ENCODE measurements at places on chromosomes 5 and 9.
A peak's percentile ranks its signal among the peaks of the same experiment; 100 is the strongest.

DNA sequence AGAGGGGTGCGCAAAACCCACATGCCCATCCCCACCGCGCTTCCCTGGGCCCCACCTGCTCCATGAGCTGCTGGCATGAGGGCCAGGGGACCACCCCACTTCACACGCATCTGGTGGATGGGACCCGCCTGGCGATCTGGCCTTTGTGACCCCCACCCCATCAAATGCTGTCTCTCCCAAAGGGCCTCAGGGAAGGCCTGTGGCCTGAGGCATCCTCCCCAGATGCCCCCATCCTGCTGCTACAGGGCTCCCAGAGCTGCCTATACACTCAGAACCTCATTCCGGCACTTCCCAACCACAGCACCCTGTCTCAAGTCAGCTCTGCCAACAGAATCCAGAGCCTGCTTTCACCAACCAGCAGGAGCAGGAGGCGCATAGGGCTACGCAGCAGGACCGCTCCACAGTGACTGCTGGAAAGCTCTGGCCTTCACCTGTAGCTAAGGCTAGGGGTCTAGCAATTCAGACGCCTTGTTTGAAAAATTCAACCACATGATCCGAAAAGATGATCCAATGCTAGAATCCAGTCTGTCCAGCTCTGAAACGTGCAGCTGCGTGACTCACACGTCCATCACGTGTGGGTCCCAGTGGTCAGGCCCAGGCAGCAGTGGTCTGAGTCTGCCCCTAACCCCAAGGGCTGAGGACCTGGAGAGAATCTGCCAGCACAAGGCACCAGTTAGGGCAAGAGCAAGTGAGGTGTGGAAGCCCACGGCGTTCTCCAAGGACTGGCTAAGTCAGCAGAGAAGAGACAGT is 1.4 kb upstream of the SNAPC4 start:
- no peak for DNase-seq

DNA sequence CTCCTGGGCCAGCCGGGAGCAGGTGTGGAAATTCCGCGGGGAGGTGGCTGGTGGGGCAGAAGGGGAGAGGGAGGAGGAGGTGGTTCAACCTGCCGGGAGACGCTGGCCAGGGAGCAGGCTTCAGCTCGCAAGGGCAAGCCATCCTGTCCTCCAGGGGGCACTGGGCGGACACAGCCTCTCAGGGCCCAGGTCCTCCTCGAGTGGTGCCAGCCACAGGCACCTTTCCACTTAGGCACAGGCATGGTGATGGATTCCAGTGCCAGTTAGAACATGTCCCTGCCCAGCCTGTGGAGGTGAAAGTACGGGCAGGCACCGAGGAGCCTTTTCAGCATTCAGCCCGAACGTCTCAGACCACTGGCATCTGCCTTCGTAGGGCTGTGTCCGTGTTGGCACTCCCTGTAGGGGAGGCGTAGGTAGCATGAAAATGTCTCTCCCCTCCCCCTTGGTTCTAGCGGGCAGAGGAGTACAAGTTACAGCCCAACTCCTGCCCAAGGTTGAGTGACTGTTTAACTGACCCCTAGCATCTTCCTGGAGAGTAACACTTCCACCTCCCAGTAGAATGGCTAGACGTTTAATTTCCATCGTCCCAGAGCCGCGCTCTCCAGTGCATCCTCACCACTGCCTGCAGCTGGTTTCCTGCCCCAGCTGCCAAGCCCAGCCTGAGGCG is 48.9 kb downstream of the DAB2IP start:
- DNase-seq: peak; percentile 71

GRCh38 chr9:37583522-37584121 is 7.4 kb upstream of the FBXO10 start:
- no peak for DNase-seq

DNA sequence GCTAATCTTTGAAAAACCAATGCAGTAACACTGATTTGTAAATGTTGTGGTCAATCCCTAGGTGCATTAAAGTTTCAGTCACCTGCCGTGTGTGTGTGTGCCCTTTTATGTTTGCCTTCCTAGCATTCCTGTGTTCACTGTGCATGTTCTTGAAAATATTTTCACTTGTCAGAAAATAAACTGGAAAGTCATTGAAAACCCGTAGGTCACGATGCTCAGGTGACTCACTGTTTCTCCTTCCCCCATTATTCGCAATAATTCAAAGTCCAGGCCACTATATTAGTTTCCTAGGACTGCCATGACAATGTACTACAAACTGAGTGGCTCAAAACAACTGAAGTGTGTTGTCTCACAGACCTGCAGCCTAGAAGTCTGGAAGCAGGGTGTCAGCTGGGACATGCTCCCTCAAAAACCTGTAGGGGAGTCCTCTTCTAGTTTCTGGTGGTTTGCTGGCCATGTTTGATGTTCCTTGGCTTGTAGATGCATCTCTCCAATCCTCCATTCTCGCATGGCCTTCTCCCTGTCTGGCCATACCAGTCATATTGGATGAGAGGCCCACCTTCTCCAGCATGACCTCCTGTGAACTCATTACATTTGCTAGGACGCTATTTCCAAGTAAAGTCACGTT is 29.3 kb downstream of the MARVELD2 start:
- no peak for DNase-seq

DNA sequence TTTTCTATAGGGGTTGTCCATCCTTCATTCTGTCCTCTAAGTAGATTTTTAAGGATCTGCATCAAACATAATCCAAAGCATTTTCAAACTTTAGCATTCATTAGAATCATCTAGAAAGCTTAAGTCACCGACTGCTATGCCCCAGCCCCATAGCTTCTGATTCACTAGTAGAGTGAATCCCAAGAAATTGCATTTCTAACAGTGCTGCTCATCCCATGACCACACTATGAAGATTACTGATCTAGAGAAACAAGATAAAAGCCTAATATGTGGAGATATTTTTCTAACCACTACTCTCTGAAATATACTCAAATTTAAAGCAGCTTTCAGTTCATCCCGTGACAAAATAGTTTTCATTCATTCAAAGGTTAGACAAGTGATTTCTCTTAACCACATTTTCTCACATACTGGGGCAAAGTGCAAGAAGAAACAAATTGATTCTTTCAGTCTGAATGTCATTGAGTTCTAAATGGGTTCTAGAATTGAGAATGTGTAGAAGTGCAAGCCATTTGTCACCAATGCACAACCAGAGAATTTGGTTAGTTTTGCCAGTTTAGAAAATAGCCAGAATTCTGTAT is 286.9 kb upstream of the CD180 start:
- no peak for DNase-seq

GRCh38 chr9:37953775-37954437 is 50.0 kb upstream of the SLC25A51 start:
- no peak for DNase-seq

DNA sequence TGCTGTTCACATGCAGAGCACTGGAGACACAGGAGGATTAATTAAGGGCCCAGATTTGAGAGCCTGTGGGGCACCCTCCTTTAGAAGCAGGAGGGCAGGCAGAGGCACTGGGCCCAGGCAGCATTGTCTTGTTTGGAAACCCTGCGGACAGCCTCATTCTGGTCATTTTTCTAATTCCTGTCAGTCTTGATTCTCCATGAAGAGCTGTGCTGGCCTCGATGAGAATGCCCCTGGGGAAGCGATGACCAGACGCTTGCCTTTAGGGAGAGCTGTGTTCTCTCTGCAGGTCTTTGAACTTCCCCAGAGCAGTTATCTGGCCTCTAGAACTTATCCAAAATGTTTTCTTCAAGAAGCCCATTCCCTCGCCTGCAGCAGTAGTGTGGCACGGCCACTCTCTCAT is 117.8 kb upstream of the PTCH1 start:
- no peak for DNase-seq

- no peak for DNase-seq
Observed at GRCh38 chr9:18428661-18429060, 45.3 kb upstream of the ADAMTSL1 start.

- peak; percentile 75 for DNase-seq
Observed at GRCh38 chr5:153629027-153629895, 138.8 kb downstream of the GRIA1 start.

DNA sequence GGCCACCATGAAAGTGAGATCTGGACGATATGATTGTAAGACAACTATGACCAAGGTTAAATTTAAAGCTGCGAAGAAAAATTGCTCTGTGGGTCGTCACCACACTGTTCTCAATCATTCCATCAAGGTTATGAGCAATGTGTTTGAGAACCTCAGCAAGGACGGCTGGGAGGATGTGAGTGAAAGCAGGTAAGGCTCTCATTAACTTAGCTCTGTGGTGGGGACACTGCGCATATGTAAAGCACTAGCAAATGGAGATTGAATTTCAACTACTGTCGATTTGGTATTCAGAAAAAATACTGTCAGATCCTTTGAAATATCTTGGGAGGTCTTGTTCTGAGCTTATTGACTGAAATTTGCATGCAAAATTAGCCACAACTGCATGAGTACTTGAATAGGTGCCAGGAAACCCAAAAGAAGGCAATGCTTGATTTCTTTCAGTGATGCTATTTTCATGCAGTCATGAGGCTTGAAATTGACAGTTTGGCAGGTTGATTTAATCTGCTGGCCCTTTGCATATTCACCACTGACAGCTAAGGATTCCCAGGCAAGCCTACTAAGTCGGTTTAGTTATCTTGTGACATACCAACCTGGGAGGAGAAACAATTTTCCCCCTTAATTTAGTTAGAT is 183.9 kb upstream of the SH3GL2 start:
- peak; percentile 40 for DNase-seq

- DNase-seq: no peak
Observed at GRCh38 chr5:133627180-133627579, 14.8 kb upstream of the FSTL4 start.

GRCh38 chr5:7876867-7877266 is 7.9 kb downstream of the MTRR start:
- no peak for DNase-seq

DNA sequence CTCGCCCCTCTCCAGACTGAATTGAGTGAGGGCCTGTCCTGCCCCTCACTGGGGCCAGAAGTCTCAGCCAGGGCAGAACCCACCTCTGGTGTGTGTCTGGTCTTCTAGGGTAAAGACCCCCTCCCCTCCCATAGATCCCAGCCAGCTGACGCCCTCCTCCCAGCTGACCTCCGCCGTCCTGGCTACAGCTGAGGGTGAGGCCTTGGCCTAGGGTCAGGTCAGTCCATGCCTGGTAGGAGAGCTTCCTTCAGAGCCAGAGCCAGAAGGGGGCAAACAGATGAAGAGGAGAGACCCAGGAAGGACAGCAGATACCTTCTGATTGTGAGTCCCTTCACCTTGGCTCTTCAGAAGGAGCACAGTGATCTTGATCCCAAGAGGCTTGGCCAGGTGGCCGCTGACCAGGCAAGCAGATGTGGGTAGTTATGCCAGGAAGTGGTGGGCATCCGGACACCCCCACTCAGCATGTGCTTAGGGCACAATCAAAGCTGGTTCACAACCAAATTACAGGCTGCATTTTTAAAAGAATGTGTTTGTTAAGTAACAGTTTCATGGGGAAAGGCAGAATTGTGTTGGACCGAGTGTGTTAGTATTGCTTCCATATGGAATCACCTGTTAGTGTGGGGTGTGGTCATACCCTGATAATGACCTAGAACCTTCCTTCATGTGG is 29.9 kb downstream of the JADE2 start:
- DNase-seq: no peak

DNA sequence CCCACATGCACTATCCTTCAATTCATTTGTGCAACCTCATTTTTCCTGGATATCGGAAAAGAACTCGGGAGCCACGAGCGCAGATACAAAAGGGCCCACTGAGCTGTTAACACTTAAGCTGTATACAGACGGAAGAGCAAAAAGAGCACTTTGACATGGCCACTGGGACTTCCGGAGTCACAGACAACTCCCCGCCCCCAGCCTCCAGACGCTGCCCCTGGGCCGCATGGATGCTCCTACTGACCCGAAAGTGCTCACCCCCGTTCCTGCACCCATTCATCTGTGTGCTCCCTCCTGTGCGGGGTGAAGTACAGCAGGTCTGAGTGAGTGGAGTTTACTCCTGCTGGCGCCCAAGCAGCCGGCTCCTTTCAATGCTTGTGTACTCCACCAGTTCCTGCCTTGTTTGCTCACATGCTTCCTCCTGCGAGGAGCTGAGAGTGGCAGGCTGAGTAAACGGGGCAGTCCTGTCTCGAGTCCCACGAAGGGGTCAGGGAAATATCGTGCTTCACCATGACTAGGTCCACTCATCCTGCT is 901.0 kb upstream of the CTNND2 start:
- no peak for DNase-seq

GRCh38 chr5:107634981-107635848 is 35.5 kb downstream of the EFNA5 start:
- DNase-seq: no peak

- no peak for DNase-seq
Observed at GRCh38 chr9:131636593-131636992, 91.3 kb downstream of the PRRT1B start.

GRCh38 chr5:127867022-127867783 is 164.0 kb downstream of the CCDC192 start:
- no peak for DNase-seq

GRCh38 chr5:168427224-168427623 is 59.0 kb upstream of the RARS1 start:
- DNase-seq: no peak

GRCh38 chr5:130111746-130112145 is 207.5 kb downstream of the CHSY3 start:
- no peak for DNase-seq

- DNase-seq: peak; percentile 64
Observed at GRCh38 chr9:100739666-100740065, 161.8 kb downstream of the CAVIN4 start.

- DNase-seq: no peak
Observed at GRCh38 chr5:159463590-159464321, 133.5 kb upstream of the IL12B start.

GRCh38 chr5:76548525-76549229 is 74.5 kb downstream of the F2RL2 start:
- no peak for DNase-seq

Data from H9 (cell line).